Lower lobe of right lung (tissue), 2 donors: ENCODE measurements at places on chromosomes 11 and 22.
A peak's percentile ranks its signal among the peaks of the same experiment; 100 is the strongest.

DNA sequence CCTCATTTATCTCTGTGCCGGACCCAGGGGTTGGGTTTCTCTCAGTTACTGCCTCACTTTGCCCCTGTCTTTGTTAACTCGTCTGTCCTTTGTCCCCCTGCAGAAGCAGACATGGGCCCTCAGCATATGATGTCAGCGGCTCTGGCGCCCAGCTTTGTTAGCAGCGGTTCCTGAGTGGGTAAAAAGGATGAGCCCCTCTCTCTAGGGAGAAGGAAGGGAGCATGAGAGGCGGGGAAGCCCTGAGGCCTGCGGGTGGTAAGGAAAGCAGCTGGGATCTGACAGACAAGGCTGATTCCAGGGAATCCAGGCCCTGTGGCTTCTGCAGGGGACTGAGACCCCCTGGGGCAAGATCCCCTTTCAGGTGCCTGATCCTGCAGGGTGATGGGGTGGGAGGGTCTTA is 51.7 kb downstream of the MCM5 start:
- DNase-seq: no peak

GRCh38 chr11:72038491-72038890 is 39.8 kb downstream of the IL18BP start:
- DNase-seq: no peak

GRCh38 chr22:19811211-19811621 is 43.5 kb downstream of the GNB1L start:
- DNase-seq: peak; percentile 34

- DNase-seq: no peak
These were observed 91.5 kb downstream of the RTL6 start for GRCh38 chr22:44406341-44407170.

DNA sequence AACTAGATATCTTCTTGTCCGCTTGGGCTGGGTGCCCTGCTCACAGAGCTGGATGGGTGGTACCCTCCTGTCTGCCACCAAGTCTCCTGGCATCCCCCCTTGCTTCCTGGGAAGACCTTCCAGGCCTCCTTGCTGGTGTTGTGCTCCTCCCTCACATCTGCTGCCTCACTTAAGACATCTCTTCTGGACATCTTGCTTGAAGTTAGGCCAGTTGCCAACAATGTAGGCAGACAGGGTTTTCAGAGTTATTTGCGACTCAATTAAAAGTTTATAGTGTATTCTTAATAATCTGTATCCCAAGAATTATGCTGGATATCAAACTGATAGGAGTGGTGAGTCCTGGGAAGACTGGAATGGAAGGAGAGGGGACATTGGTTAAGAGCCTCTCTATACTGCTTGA is 64.0 kb upstream of the TNRC6B start:
- no peak for DNase-seq

GRCh38 chr22:24105013-24105360 is 76.3 kb upstream of the SUSD2 start:
- peak; percentile 15 for DNase-seq

DNA sequence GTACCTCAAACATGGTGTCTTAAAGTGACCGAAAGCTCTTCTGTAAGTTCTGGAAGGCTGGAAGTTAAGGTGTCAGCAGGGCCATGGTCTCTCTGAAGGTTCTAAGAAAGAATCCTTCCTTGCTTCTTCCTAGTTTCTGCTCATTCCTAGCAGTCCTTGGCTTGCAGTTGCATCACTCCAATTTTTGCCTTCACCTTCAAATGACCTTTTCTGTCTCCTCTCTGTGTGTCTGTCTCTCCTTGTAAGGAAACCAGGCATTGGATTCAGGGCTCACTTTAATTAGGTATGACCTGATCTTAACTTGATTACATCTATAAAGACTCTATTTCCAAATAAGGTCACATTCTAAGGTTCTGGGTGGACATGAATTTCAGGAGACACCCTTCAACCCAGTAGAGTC is 8.7 kb downstream of the AASDHPPT start:
- no peak for DNase-seq

DNA sequence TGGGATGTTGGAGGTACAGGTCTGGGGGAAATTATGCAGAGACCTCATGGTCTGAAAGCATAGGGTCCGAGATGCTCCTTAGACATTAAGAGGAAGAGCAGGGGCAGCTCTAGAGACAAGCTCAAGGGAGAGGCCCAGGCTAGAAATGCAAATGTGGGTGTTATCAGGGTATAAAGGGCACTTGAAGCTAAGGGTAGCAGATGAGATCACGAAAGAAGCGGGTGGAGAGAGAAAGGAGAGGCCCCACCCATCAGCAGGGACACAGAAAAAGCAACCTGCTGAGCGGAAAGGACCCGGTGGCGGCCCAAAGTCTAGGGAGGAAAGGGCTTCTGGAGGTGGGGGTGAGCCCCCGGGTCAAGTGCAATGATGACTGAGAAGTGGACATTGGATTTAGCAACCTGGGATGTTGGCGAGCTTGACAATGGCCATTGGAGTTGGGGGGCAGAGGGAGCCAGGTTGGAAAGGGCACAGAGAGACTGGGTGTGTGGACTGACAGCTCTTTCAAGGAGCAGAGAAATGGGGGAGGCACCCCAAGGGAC is 8.9 kb downstream of the TMPRSS6 start:
- no peak for DNase-seq

DNA sequence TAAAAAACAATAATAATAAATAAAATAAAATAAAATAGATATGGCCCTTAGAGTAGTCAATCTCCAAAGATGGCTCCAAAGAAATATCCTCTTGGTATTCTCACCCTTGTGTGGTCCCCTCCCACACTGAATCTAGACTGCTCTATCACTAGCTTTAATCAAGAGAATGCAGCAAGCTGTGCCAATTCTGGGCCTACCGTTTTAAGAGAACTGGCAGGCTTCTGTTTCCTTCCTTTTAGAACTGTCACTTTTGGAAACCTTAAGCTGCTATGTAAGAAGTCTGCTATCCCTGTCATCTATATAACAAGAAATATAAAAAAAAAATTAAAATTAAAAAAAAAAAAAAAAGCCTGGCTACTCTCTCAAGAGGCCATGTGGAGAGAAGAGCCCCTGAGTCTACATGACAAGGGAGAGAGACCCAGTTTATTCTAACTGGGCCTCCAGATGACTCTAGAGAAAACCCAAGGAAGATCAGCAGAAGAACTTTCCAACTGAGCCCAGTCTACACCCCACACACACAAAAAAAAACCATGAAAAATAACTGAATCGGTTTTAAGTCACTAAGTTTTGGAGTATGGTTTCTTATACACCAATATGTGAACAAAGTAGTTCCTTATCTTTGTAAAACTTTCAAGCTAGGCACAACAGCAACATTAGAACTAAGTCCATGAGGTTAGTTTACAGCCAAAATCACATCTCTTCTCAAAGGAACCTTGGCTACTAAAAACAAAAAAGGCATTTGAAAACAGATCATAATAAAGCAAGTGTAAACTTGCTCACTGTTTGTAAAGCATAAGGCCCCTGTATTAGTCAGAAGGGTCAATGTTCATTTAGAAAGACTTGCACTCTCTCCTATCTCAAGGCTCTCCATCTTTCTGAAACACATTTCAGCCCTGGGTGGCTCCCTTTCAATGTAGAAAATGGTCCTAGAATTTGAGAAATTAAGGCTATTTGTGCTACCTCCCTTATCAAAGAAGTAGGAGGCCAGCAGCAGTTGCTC is 67.3 kb downstream of the AMBRA1 start:
- no peak for DNase-seq

GRCh38 chr22:46629291-46629690 is 9.1 kb downstream of the GRAMD4 start:
- no peak for DNase-seq

- no peak for DNase-seq
These were observed 4.7 kb downstream of the CD5 start for GRCh38 chr11:61106894-61107470.

DNA sequence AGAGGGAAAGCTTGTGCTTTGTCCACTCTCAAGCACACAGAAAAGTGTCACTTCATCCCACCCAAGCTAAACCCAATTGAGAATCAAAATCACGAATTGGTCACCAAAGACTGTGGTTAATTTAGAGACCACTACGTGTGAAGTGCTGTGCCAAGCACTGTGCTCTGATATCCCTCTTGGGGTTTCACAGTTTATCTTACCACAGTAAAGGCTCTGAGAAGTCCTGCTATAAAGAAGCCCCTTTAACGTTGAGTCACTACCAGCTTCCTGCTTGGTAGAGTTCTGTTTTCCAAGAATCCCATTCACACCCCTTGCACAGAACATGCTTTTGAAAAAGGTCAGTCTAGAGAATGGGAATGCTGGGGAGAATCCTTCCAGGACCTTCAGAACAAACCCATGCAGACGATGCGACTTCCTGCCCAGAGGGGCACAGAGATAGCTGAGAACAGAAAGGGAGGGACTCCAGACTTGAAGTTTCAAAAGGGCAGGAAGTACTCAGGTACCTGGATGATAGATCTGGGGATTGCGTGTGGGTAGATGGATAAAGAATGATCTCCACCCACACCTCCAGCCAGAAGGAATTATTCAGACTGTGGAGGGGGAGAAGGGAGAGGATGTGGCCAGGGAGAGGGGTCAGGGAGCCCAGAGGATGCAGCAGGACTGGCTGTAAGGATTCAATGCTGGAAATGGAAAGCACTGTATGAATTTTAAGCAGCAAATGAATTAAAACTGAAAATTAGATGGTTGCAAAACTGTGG is 18.1 kb upstream of the TSPAN18 start:
- DNase-seq: no peak

GRCh38 chr11:57798905-57799559 is 37.4 kb downstream of the CTNND1 start:
- peak; percentile 53 for DNase-seq

DNA sequence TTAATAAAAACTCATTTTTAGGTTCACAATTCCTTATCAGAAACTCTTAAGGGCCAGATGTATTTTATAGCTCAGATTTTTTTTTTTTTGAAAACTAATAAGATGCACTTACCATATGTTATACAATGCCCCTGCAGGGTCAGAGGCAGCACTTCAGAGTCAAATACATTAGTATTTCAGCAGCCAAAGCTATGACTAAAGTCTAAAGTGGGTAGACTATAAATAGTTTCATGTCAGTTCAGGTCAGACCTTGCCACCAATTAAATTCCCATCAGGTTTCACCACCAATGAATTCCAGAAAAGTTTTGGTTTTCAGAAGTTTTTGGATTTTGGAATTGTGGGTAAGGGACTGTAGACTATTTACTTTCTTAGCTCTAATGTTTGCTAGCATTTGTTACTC is 75.9 kb downstream of the FAM83F start:
- DNase-seq: no peak

DNA sequence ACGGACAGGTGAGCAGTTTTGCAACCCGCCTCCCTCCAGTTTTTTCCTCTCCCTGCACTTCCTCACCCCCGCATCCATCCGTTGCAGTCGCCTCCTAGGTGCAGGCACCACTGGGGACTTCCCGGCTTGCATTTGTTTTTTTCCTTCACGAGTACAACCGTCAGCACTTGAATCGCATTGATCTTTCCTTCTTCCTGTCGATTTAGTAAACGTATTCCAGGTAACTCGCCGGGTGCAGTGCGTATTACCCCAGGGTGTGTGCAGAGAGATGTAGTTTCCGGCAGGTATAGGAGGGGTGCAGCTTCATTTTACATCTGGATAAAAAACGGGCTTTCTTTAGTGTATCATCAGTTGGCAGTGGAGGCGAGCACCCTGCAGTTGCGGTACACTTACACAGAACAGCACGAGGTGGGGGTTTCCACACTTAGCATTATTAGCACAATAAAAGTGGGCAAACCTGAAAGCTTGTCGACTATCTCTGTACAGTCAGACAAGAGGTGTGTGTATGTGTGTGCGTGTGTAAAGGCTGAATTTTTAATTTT is at the start of gene SORL1-AS1:
TSS of gene SORL1-AS1 (minus strand) at position 359 of the 542 bp plus-strand sequence.
- no peak for DNase-seq

GRCh38 chr11:27497284-27497866 is 9.2 kb downstream of the LIN7C start:
- DNase-seq: no peak

DNA sequence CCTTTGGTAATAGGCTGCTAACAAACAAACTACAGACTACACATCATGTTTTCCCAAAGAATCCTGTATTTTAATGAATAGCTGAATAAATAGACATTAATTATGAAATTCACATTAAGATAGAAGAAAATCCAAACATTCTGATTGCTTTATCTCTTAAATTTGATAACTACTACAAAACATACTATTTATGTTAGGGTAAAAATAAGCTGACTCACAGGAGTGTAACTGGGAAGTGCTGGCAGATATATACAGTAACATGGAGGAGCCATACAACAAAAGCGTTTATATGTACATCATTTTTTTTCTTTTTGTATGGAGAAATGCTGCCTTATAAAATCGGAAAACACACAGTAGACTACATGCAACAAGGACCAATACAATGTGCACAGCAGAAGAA is 52.6 kb upstream of the MTMR2 start:
- DNase-seq: no peak

- DNase-seq: no peak
These were observed 34.0 kb downstream of the HIPK3 start for GRCh38 chr11:33291004-33291777.

DNA sequence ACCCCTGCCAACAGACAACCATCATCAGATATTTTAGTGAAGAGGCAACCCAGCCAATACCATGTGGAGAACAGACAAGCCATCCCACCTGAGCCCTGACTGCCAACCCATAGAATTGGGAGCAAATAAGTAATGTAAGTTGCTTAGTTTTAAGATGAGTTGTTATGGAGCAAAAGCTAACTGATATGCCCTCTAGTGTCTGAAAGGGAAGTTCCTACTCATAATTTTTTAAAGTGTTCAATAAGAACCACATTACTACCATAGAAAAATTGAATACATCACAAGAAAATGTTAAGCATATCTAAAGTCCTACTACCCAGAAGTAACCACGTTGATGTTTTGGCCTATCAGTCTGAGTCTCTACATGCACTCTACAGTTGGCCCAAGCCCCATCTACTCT is 50.8 kb upstream of the SLC36A4 start:
- no peak for DNase-seq

- no peak for DNase-seq
These were observed 76.7 kb downstream of the BMAL1 start for GRCh38 chr11:13354335-13354734.

DNA sequence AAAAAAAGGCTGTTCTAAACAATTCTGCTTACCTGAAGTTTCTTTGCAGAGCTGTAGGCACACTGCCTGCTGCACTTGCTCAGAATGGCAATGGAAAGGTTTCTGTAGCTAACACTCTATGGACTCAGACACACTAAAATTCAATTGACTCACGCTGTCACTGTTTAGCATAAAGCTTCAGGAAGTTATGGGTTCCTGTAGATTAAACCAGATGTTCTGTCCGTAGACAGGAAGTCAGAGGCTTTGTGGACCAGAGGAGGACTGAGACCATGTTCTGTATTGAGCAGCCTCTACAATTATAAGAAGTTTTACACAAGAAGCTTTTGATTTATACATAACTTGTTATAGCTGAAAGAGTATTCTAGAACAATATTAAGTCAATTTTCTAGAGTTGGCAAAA is 70.4 kb downstream of the GLYATL1 start:
- no peak for DNase-seq

DNA sequence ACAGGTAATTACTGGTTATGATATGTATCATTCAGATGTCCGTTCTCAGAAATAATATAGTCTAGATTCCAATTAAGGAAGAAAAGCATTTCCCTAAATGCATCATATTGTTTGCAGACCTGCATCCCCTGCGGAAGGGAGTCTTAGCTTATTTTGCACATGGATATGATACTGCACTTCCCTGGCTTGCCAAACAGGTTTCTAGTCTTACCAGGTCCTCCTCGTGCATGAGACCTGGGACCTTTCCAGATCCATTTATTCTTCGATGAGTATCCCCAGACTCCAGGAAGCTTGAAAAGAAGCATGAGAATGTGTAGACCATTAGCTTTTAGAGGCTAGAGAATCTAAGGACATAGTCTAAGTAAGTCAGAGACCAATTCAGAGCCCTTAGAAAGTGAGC is 30.6 kb downstream of the CYB5R2 start:
- no peak for DNase-seq
